ENCODE measurements at places on chromosomes 6 and 20.

DNA sequence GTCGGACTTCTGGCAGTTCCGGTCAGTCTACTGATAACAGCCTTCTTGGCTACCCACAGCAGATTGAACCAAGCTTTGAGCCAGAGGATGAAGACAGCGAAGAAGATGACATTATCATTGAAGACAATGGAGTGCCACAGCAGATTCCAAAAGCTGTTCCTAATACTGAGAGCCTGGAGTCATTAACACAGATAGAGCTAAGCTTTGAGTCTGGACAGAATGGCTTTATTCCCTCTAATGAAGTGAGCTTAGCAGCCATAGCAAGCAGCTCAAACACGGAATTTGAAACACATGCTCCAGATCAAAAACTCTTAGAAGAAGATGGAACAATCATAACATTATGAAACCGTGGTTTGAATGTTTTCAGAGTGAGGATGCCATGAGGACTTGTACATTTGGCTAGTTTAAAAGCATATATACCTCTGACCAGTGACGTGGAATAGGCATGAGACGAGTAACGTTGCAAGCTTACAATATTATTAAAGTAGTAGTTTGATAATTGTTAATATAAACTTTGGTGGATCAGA is 18.8 kb downstream of the PARD6B start:
- DNase-seq = no peak

- no peak for DNase-seq
Measured at GRCh38 chr6:12576389-12576788, 140.2 kb upstream of the PHACTR1 start.

DNA sequence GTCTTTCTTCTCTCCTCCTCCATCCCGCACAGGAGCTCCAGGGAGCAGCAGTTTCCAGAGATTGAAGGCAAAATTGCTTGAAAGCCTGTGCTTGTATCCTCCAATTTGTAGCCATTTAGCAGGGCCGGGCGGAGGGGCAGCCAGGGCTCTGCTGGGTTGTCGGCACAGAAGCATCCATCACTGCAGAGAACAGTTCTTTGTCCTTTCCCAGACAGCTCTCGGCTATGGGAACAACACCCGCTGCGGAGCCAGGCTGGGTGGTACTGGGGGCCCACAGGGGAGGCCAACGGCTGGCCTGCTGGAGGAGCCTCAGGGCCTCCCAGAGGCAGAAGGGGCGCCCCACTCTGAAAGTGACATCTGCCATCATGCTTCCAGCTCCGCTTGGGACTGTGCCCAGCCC is 7.8 kb downstream of the HRH3 start:
- peak; percentile 72 for DNase-seq

DNA sequence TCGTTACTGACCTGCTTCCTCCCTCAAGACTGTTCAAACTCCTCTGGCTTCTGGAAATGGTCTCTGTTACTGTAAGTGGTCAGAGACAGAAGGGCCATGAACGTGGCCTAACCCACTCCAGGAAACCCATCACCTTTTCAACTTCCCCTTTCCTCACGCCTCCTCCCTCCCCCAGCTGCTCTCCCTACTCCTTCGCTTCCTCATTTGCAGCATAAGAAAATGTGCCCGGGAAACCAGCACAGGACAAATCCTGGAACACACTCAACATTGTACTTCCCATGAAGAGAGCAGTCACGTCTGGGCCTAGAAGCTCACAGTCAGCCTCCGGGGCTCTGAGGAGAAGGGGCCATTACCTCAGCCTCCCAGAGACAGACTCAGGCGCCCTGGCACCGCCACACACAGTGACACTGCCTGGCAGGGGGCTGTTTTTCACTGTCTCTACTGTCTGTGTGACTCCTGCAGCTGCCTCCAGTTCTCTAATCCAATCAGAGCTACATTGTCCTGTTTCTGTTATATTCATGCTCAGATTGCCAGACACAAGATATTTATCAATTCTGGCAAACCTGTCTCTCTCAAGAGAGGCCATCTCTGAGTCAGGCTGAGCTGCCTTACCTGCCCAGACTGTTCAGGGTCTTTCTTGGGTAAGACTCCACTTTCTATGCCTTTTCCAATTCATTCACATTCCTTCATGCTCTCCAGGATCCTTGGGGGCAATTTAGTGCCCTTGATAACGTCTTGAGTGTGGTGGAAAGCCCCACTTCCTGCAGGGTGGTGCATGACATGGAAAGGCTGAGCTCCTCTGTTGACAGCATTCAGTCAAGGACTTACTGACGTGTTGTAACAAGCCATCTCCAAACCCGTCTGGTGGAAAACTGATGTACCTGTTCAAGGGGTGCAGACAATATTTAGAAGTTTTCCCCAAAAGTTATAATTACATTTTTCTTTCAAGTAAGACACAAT is 242.2 kb downstream of the HIVEP2 start:
- peak; percentile 54 for DNase-seq

- no peak for DNase-seq
Measured at GRCh38 chr6:4348462-4349112, 213.2 kb upstream of the ECI2 start.

DNA sequence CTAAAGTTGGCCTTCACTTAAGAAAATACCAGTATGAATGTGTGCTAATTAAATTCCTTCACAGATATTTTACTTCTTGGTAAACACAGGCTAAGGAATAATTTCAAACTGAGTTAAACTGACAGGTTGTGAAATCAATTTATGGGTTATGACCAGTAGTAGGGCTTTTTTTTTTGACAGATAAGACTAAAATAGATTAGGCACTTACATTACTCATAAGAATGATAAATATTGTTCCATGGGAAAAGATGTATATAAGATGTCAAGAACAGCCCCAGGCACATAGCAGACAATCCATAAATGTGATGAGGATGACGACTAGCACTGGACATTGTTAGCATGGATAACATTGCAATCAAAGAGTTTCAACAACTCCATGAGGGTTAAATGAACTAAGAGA is 22.9 kb downstream of the NT5E start:
- no peak for DNase-seq

DNA sequence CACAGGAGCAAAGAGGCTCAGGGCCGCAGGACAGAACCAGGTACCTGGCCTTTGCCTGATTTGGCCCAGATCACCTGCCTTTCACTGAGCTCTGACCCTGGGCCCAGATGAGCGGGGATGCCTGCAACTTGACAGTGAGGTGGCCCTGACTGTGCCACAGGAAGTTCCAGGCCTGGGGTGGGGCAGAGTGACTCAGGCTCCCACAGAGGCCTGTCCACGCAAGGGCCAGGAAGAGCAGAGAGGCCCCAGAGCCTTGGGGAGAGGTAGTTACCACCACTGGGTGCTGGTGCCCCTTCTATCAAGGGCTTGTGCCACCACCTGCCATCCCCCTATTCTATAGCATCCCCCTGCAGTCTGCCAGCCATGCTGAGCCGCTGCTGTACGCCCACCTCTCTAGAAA is 4.1 kb upstream of the NOL4L start:
- DNase-seq = no peak

All from retina (tissue), 1 donor.